ENCODE measurements at places on chromosomes 2 and 18.
A peak's percentile ranks its signal among the peaks of the same experiment; 100 is the strongest.

GRCh38 chr2:190693533-190694232 is 44.8 kb downstream of the NAB1 start:
- no peak for DNase-seq

GRCh38 chr2:12416600-12416999 is 300.1 kb upstream of the TRIB2 start:
- no peak for DNase-seq

- DNase-seq, result no peak
These were observed 37.5 kb upstream of the NCOA1 start for GRCh38 chr2:24453379-24454073.

- no peak for DNase-seq
These were observed 94.3 kb downstream of the SEPTIN10 start for GRCh38 chr2:109519513-109519912.

GRCh38 chr2:237912271-237913192 is 53.1 kb downstream of the RAMP1 start:
- no peak for DNase-seq

GRCh38 chr2:47508080-47508479 is 105.1 kb downstream of the MSH2 start:
- no peak for DNase-seq

DNA sequence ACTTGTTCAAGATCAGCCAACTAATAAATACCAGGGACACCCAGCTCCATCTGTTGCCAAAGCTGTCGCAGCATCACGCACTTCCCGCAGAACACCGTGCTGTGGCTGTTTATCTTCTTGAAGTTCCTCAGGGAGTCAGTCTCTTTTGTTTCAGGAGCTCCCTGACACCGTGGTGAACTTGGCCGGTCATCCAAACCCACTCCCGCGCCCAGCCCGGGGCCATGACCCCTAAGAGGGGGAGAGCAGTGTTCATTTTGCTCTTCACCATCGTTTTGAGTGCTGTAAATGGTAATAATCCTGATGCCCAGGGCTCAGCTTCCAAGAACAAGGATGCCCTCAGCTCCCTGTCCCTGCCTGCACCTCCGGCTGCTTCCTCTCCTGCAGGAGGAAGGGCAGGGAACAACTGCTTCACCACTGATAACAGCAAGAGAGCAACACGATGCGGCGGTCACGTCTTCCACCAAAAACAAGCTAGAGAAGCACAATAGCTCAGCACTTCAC is 131.4 kb downstream of the SEPTIN10 start:
- no peak for DNase-seq

GRCh38 chr2:187774551-187775071 is 220.4 kb upstream of the TFPI start:
- DNase-seq, result peak; percentile 20

DNA sequence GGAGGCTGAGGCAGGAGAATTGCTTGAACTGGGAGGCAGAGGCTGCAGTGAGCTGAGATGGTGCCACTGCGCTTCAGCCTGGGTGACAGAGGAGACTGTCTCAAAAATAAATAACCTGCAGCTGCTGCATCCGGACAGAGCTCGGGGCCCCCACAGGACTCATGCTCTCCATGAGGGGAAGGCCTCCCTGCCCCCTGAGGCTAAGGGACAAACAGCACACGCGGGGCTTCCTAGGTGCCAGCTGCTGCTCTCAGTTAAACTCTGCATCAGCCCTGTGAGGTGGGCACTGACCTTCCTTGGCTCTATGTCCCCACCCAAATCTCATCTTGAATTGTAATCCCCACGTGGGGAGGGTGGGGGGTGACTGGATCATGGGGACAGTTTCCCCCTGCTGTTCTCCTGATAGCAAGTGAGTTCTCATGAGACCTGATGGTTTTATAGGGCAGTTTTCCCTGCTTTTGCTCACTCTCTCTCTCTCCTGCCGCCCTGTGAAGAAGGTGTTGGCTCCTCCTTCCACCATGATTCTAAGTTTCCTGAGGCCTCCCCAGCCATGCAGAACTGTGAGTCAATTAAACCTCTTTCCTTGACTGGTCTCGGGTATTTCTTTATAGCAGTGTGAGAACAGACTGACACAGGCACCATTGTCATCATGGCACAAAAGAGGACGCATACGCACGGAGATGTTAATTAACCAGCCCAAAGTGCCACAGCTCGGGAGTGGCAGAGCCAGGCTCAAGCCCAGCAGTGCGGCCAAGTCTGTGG is 49.9 kb upstream of the TAF1B start:
- DNase-seq, result no peak

DNA sequence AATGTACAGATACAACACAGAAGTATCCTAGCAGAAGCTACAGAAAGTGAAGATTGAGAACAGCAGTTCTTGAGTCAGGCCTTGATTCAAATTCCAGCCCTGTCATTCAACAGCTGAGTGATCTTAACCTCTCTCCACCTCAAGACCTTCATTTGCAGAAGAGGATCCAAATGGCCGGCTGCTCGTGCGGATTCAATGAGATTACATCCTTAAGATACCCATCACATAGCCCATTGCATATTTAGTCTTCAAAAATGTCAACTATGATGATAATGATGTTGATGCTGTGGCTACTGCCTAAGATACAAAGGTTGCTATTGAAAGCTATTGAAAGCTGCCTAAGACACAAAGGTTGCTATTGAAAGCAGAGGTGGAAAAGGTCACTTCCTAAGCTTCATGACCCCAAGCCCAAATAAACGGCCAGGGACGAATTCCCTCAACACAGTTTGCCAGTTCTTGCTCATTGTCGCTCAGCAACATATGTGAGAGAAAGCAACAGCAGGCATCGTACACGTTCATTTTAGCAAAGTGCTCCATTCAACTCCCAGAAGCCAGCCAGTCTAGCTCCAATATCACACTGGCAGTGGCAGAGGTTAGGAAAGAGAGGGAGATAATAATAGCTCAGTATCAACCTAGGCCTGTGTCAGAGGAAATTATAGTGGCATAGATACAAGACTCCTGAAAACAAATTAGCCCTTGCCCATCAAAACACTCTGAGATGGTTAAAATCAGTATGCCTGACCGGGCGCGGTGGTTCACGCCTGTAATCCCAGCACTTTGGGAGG is 36.1 kb downstream of the MRPL35 start:
- DNase-seq, result no peak

DNA sequence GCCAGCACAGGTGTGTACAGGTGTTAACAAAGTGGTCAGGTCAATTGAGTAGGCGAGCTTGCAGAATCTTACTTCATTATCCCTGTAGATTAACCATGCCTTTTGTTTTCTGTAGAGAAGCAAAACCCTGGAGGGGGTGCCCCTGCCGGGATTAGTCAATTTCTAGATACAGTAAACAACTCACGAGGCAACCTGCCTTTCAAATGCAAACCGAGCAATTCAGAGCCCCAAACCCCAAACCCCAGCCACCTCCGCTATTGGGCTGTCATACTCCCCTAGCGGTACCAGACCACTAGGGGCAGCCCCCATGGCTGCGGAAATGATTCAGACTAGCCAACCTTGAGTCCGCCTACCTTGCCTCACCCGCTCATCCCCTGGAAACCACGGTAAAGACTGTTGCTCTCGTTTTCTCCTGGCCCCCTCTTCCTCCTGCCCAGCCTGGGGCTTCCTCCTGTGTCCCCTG is 61.4 kb upstream of the KIF5C start:
- DNase-seq, result no peak

DNA sequence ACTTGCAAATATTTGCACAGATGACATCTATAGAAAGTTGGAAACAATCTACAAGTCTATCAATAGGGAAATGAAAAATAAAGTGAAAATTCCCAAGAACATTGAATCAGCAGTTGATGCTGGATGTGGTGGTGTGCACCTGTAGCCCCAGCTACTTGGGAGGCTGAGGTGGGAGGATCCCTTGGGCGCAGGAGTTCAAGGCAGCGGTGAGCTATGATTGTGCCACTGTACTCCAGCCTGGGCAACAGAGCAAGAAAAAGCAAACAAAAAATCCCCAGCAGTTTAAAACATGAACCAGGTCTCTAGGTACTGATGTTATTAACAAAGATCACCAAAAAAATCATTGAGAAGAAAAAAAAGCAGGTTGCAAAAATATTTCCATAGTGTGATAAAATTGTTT is 15.4 kb upstream of the NDUFV2 start:
- DNase-seq, result no peak

GRCh38 chr2:109433486-109433885 is 180.3 kb downstream of the SEPTIN10 start:
- DNase-seq, result no peak

- DNase-seq, result no peak
These were observed 259.4 kb upstream of the ID2 start for GRCh38 chr2:8422450-8422800.

GRCh38 chr2:68248806-68249205 is 3.5 kb downstream of the PPP3R1 start:
- DNase-seq, result no peak

Measured in NCI-H226 (cell line).